WTC11 (cell line): ENCODE measurements at places on chromosomes 11 and 22. TPM values are rescaled to one million over a fixed set of nuclear protein-coding genes. Genes with fewer than 3 reads are reported as not detected.
A peak's percentile ranks its signal among the peaks of the same experiment; 100 is the strongest.

Gene HTR3A
- 4.1 to 6.0 TPM (median 5.0 TPM) in 3 replicates for total RNA-seq

Gene SPI1
- 0.21 to 0.59 TPM (median 0.39 TPM) in 3 replicates for total RNA-seq

Gene KIRREL3
- total RNA-seq, result 0.59 to 1.1 TPM (median 0.76 TPM) in 3 replicates

Gene CD44
- total RNA-seq, result 9.6 to 12.0 TPM (median 10.3 TPM) in 3 replicates

Gene CST6
- 0.72 to 2.7 TPM (median 1.9 TPM) in 3 replicates for total RNA-seq

- H3K4me3 ChIP-seq, result no peak overlapping the region
- peaks cover 11% of the 10 kb centered on the region for H3K4me1 ChIP-seq
- H3K27me3 ChIP-seq, result peaks cover 13% of the 10 kb centered on the region
- no peak for DNase-seq
These were observed 57.0 kb downstream of the PDE2A start for GRCh38 chr11:72617080-72617762.

DNA sequence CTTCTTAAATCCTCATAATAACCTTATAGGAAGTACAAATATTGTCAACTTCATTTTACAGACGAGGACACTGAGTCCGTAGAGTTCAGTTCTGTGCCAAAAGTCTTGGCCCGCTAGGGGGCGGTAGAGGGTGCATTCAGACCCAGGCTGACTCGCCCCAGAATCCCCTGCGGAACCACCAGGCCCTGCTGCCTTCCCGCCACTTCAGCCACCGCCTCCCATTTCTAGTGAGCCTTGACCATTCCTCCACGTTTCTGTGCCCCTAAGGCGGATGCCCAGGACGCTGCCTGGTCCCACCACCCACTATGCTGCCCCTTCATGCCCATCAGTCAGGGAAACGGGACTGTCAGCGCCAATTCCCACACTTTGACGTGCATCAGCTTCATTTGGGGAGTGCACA lies 19.1 kb downstream of the SYT13 start:
- H3K27me3 ChIP-seq, result peaks cover 19% of the 10 kb centered on the region
- H3K36me3 ChIP-seq, result no peaks in the 10 kb centered on the region
- H3K4me1 ChIP-seq, result no peaks in the 10 kb centered on the region
- H3K4me3 ChIP-seq, result no peak overlapping the region

- H3K4me3 ChIP-seq, result no peak overlapping the region
- no peak overlapping the region for H3K27ac ChIP-seq
- peaks cover 70% of the 10 kb centered on the region for H3K4me1 ChIP-seq
- no peak for DNase-seq
These were observed 273.9 kb downstream of the NTM start for GRCh38 chr11:131644204-131644795.

- no peak overlapping the region for H3K4me3 ChIP-seq
- H3K36me3 ChIP-seq, result peaks cover 2% of the 10 kb centered on the region; the same call in 1 of the 2 replicates
- no peak for DNase-seq
- no peaks in the 10 kb centered on the region for H3K27me3 ChIP-seq
- no peak overlapping the region for H3K27ac ChIP-seq
These were observed 26.9 kb downstream of the ARFGAP3 start for GRCh38 chr22:42830161-42830560.

- peaks cover 34% of the 10 kb centered on the region for H3K27me3 ChIP-seq
- no peak for DNase-seq
- H3K36me3 ChIP-seq, result no peaks in the 10 kb centered on the region
These were observed 18.9 kb downstream of the MRGPRG start for GRCh38 chr11:3199537-3200295.

DNA sequence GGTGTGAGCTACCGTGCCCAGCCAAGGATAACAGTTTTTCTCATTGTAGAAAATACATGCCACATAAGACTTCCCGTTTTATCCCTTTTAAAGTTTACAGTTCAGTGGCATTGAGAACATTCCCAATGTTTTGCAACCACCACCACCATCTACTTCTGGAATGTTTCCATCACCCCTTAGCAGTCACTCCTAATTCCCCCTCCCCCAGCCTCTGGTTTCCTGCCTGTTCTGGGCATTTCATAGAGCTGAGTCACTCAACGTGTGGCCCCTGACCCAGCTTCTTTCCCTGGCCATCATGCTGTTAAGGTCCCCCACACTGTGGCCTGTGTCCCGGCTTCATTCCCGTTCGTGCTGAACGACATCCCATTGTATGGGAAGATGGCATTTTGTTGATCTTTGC lies 30.7 kb downstream of the FGF4 start:
- H3K4me1 ChIP-seq, result peaks cover 16% of the 10 kb centered on the region
- no peak overlapping the region for H3K4me3 ChIP-seq
- H3K27me3 ChIP-seq, result peaks cover 2% of the 10 kb centered on the region
- H3K27ac ChIP-seq, result peak overlapping the region; percentile 87; the same call in 1 of the 2 replicates

- H3K4me3 ChIP-seq, result no peak overlapping the region
- no peaks in the 10 kb centered on the region for H3K36me3 ChIP-seq
- H3K27me3 ChIP-seq, result peaks cover 5% of the 10 kb centered on the region
- peak; percentile 14 for DNase-seq
These were observed 4.9 kb upstream of the NUDT8 start for GRCh38 chr11:67634366-67635230.
